HS-27A (cell line): ENCODE measurements at places on chromosomes 12 and 14.
A peak's percentile ranks its signal among the peaks of the same experiment; 100 is the strongest.

DNA sequence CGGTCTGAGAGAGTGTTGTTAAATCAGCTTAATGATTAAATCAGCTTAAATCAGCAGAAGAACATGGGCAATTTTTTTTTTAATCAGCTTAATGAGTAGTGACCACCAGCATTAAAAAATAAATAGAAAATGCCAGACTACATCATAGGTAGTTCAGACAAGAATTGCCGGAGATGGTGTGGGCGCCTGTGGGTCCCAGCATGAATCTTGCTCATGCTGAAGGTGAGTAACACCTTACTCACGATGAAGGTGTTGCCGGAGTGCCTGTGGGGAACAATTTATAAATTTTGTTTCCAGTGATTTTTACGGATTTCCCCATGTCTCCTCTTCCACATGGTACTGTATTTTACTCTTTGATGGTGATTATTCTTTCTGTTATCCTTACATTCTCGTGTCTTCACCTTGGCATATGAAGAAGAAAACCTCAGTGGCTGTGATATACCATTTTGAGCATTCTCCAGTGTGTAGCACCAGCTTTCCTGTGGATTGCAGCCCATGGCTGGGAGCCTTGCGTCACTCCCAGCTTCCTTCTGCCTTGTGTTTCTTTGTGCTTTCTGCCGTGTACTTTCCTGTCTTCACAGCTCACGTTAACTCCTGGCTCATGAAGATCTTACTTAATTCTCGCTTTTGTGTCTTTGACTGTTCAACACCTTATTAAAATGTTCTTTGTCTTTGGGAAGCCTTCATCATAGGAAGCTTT, 4.7 kb downstream of the TDRD9 start:
- DNase-seq, result no peak

- DNase-seq, result no peak
Measured at GRCh38 chr14:103861413-103862392, 14.3 kb upstream of the PPP1R13B start.

DNA sequence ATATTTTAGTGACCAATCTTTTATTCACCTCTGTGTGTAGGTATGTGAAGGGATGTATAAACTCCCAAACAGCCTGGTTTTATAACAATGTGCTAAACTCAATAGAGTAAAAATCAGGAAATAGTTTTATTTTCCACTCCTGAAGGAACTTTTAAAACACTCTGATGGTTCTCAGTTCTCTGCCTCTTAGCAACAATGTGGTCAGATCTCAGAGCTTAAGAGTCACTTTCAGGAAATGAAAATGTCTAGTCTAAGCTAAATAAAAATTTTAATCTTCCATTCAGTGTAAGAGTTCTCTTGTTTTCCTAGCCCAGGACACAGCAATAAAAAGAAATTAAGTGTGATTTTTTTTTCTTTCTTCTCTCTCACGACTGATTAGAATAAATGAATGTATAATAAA, 718.0 kb downstream of the C12orf50 start:
- no peak for DNase-seq

DNA sequence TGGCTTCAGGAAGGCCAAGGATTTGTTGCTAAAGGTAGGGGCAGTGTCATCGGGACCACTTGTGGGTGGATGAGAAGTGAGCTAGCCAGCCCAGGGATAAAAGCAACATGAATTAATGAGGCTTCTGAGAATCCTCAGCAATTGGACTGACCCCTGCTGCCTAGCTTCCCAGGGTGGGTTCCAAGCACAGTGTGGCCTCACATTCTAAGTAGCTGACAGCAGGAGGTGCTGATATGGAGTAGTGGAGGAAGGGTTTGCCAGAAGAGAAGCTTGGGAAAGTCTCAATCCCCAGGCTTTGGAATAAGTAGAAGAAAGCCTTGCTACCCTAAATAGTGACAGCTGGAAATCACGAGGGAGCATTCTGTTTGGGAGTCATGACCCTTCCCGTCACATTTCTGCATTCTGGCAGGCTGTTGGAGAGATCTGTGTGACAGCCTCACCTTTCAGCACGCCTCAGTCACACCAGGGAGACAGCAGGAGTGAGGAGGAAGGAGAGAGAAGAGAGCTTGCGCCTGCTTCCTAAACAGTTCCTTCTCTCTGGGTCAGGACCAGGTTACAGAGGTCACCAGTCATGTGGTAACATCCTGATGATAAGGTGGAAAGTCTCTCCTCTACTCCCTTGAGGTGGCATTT, 31.2 kb downstream of the DACT1 start:
- DNase-seq, result no peak

- no peak for DNase-seq
Measured at GRCh38 chr12:98863167-98863566, 218.1 kb downstream of the APAF1 start.

DNA sequence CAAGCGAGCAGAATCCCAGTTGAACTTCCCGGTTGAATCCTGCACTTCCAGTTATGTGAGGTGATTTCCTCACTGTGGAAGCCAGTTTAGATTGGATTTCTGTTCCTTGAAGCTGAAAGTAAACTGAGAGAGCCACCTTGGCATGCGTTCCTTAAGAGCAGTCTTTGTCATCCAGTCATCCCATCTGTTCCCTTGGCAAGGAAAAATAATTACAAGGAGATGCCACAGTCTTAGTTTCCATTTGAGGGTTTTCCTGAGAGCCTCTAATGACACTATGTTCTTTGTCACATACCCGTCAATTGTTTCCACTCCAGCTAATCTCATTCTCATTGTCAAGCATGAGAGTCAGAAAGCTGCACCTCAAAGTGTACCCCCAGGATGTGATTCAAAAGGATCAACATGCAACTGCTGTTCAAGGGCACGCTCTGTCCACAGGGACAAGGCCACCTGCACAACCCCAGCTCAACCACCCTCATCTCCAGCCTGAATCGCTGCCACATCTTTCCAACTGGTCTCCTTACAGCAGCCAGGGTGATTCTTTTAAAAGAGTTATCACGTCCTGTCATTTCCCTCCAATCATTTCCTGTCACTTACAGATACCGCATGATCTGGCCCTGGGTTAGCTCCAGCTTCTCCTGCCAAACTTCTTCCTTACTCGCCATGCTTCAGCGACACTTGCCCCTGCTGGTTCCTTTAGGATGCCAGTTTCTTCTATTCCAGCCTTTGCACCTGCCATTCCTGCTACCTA, 18.0 kb upstream of the TCP11L2 start:
- no peak for DNase-seq

- DNase-seq, result no peak
Measured at GRCh38 chr14:83085725-83086124, 1552.1 kb upstream of the SEL1L start.

DNA sequence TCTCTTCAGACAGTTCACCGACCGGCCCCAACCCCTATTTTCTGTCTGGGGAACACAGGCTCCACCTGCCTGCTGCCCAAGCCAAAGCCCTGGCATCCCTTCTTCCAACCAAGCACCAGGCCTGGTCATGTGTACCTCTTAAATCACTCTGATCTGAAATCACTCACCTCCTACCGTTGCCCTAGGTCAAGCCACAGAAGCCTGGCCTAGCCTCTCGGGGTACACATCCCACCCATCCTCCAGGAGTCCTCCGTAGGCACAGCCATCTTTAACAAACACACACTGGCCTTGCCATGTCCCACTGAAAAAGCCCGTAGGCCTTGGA, 81.8 kb downstream of the IRF2BPL start:
- no peak for DNase-seq

DNA sequence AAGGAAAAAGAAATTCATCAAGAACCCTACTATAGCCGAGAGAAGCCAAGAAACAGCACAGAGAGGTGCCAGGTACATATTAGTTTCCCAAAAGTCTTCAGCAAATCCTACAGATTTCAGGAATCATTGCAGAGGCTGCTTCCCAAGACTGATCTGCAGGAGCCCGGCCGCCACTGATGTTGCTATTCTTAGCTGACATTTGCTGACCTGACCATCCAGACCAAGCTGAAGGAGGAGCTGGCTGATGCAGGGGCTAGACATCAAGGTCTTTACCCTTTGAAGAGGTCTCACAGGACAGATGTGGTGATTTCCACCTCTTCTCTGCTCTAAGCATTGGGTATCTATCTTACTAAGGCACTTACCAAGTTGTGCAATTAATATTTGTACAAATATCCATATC, 444.8 kb upstream of the SOX5 start:
- DNase-seq, result no peak

DNA sequence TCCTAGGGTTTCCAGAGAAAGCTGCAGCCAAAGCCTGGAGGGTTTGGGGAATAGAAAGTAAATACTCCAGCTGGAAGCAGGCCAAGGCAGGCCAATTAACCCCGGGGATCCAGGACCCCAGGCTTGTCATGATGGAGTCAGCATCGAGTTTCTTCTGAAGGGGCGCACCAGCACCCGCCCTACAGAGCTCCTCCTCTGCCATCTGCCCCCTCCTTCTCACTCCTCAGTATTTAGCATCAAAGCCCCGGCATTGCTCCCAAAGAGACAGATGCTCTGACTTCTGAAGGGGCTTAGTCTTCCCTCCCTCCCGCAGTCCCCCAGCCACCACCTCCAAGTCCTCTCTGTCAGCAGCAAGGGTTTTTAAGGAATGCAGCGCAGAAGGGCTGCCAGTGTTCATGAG, 285.1 kb upstream of the NOS1 start:
- DNase-seq, result no peak

- no peak for DNase-seq
Measured at GRCh38 chr12:34287437-34287836, 265.1 kb downstream of the ALG10 start.

DNA sequence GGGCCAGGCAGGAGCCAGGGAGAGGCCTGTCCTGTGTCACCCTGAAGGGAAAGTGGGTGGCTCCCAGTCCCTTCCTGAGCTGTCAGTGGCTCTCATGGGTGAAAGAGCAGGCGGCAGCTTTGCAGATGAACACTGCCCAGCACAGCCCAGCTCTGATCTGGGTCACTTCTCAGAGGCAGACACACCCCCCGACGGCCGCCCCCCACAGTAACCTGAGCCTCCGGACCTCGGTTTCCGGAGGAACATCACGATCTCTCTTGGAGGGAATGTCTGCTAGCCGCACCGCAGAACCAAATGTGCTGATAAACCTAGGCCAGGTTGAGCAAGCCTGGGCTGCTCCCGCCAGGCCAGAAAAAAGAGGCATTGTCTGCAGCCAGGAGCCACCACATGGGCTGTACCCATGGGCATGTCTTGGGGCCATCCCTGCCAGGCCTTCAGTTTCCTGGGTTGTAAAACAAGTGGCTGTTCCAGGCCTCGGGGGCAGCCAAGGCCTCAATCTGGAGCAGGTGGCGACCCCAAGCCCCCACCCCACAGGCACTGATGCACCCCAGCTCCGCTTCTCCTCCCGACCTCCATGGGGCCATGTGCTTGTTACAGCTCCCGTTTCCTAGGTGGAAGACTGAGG, 57.6 kb downstream of the NCOR2 start:
- no peak for DNase-seq

DNA sequence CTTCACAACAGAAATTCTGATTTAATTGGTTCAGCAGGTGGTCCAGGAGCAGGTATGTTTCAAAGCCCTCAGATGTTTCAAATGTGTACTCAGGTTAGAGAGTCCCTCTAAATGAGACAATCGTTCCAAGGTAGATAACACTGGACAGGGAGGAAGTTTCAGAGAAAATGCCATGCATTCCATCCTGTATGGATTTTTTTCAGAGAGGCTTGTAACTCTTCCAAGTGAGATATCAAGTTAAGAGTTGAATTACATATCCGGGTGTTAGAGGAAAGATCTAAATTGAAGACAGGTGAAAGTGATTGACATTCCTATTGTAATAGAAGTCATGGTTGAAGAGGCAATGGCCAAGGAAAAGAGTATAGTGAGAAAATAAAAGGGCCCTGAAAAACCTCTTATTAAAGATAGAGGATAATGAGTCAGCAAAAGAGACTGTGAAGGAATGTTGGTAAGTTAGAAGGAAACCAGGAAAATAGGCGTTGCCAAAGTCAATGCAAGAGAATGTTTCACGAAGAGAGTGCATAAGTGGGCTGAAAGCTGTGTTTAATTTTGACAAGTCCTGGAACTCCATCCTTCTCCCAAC, 105.8 kb downstream of the BMP4 start:
- peak; percentile 55 for DNase-seq
